ENCODE measurements at places on chromosomes 16 and 17.

DNA sequence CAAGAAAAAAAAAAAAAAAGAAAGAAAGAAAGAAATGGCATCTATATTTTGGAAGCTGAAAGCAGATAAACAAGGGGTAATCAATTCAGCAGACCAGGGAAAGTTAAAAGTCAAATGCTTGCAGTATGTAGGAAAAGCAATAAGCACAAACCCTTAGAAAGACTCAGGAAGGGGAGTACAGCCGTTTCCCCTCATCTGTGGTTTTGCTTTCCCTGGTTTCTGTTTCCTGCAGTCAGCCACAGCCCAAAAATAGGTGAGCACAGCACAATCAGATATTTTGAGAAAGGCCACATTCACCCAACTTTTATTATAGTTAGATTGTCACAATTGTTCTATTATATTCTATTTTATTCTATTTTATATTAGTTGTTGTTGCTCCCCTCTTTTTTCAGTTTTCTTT lies 14.4 kb upstream of the ALOX12 start:
- no peak for DNase-seq

DNA sequence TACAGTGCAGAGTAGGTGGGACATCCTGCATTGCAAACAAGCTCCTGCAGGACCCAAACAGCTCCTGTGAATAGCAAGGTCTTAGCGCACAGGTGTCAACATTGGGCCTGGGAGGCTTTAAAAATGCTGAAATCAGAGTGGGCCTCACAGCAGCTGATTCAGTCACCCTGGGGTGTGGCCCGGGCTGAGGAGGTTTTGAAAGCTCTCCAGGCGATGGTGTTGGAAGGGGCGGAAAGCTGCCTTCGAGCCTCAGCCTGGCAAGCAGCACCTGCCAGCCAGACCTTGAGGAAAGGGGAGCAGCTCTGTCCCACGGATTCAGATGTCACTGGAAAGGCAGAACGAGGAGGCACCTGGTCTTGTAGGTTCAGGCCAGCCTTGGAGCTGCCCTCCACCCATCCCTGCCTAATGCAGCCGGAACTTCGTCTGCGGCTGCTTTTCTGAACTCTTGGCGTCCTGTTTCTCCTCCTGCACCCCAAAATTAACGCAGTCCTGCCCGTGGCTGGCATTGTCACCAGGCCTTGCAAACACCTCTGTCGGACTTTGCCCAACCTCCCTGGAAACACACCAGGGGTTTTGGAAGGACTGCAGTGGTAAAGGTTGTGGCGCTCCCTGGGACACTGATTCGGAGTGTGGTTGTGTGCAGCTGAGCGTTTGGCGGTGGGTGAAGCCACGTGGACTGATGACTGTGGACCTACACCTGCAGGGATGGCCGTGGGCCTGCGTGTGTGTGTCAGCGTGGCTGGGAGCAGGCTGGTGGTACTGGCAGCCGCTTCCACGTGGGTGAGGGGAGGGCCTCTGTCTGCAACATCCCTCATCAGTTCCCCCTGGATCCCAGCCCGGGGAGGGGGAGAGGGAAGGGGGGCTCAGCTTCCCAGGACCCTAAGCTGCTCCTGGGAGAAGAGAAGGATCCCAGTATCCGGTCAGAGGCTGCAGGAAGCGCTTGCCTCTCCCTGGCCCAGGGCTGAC lies 3.4 kb downstream of the NECAB2 start:
- DNase-seq = no peak

GRCh38 chr17:60534613-60535157 lies 8.6 kb upstream of the APPBP2 start:
- no peak for DNase-seq

DNA sequence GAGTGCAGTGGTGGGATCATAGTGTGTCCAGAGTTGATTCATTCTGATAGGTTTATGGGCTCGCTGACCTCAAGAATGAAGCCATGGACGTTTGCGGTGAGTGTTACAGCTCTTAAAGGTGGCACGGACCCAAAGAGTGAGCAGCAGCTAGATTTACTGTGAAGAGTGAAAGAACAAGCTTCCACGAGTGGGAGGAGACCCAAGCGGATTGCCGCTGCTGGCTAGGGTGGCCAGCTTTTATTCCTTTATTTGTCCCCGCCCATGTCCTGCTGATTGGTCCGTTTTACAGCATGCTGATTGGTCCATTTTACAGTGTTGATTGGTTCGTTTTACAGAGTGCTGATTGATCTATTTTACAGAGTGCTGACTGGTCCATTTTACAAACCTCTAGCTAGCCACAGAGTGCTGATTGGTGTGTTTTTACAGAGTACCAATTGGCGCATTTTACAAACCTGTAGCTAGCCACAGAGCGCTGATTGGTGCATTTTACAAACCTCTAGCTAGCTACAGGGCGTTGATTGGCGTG lies 17.5 kb downstream of the CACNG4 start:
- no peak for DNase-seq

- no peak for DNase-seq
These were observed 43.5 kb downstream of the CYB561 start for GRCh38 chr17:63402431-63403212.
